CD4-positive, alpha-beta T cell treated with Interleukin-15 for 1 hour (primary cell): ENCODE measurements at places on chromosomes 16 and 17.

GRCh38 chr17:8925808-8926207 lies 39.7 kb downstream of the PIK3R5 start:
- DNase-seq = no peak

- DNase-seq = no peak
These were observed 46.8 kb downstream of the TIMM22 start for GRCh38 chr17:1043601-1044251.

- DNase-seq = no peak
These were observed 3.5 kb upstream of the ARHGAP27 start for GRCh38 chr17:45436161-45436560.

DNA sequence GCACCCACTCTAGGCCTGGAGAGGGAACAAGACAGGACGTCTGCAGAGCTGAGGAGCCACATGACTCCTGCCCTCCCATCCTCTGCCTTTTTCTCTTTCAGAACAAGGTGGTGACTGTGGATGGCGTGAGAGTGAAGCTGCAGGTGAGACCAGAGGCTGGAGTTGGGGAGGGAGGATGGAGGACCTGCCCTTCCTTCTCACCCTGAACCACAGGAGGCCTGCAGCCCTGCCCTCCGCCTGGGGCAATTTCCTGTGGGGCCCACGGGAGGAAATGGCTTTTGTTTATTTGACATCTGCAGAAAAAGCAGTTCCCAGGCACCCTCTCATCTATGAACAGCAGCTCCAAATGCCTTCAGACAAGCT lies 5.1 kb downstream of the RAB37 start:
- DNase-seq = peak; percentile 55

- DNase-seq = no peak
These were observed 179.1 kb downstream of the ABCC12 start for GRCh38 chr16:47976636-47977210.

DNA sequence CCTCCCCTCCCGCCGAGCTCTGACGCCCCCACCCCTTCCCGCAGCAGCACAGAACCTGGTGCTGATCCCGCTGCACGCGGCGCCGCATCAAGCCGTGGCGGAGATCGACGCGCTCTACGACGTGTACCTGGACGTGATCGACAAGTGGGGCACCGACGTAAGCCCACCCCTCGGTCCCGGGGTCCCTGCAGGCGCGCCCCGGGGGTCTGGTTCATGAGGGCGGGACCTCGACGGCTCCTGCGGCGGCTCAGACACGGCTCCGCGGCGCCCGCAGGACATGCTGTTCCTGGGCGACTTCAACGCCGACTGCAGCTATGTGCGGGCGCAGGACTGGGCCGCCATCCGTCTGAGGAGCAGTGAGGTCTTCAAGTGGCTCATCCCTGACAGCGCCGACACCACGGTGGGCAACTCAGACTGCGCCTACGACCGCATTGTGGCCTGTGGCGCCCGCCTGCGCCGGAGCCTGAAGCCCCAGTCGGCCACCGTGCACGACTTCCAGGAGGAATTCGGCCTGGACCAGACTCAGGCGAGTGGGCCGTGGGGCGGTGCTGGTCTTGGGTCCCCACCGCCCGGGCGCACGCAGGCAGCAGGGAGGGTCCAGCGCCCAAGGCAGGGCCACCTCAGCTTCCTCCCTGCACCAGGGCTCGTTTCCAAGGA lies 1.4 kb downstream of the DNASE1L2 start:
- no peak for DNase-seq

GRCh38 chr16:74249254-74249653 lies 47.4 kb upstream of the PSMD7 start:
- no peak for DNase-seq

DNA sequence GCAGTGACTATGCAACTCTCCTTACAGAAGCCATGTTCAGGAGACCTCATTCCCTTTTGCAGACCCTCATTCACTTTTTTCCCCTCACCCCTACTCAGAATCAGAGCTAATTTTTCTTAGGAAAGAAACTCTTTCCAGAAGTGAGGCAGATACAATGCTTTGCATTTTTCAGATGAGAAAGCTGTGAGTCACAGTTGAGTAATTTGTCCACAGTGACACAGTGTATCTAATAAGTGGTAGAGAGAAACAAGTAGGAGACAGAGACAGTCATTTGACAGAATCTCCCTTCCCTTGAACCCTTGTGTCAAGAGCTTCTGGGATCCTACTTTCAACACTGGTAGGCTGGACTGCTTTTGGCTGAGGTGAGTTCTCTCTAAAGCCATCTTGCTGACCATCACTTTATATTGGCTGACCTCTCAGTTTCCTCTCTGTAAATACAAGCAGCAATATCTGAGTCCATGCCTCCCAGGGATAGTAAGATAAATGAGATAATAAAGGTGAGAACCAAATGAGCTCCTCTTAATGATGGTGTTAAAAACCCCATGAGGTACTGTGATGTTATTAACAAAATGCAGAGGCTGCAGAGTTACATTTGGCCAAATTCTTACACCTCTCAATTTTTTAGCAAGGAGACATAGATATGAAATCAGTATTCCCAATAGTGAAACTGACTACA lies 130.8 kb downstream of the CA10 start:
- DNase-seq = no peak

- no peak for DNase-seq
These were observed 195.0 kb downstream of the ENGASE start for GRCh38 chr17:79269620-79270019.

DNA sequence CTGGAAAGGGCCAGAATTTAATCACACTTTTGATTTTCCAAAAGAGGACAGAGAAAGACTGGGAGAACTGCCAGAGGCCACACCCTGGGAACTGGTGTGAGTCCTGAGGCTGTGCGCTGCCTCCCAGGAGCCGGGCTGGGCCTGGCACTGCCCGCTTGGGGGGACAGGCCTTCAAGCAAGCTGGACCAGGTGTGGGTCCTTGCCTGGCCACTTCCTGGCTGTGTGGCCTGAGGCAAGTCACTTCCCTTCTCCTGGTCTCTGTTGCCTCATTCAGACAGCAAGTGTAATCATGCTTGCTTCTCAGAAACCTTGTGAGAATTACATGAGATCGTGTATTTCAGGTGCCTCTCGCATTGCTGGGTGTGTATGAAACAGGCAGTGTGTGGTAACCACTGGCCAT lies 143.0 kb downstream of the SNX29 start:
- DNase-seq = no peak

GRCh38 chr16:82319038-82319437 lies 149.0 kb upstream of the MPHOSPH6 start:
- DNase-seq = no peak

DNA sequence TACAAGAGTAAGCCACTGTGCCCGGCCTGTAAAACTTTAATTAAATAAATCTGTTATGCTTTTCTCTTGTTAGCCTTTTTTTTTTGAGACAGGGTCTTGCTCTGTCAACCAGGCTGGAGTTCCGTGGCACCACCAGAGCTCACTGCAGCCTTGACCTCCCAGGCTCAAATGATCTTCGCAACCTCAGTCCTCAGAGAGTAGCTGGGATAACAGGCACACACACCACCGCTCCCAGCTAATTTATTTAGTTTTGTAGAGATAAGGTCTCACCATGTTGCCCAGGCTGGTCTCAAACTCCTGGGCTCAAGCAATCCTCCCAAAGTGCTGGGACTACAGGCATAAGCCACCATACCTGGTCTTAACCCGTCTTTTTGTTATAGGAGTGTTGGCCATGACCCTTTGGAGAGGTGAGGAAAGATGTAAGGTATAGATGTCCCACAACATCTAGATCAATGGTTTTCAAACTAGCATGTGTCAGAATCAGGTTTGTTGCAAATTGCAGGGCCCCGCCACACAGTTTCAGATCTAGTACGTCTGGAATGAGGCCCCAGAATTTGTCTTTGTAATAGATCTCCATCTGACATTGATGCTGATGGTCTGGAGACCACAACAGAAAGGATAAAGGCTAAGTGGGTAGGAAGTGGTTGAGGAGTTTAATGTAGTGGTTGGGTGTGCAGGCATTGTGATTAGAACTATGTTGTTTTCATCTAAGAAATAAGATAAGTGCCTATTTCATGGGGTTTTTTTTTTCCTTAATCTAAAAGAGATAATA lies 4.3 kb upstream of the GGA2 start:
- no peak for DNase-seq

GRCh38 chr16:80556481-80556880 lies 15.7 kb downstream of the DYNLRB2 start:
- DNase-seq = no peak

- peak; percentile 55 for DNase-seq
These were observed 126.6 kb downstream of the ANKRD11 start for GRCh38 chr16:89363621-89364393.

- DNase-seq = no peak
These were observed 1.0 kb downstream of the TACO1 start for GRCh38 chr17:63601439-63602371.

- no peak for DNase-seq
These were observed 22.6 kb downstream of the SMPD3 start for GRCh38 chr16:68425498-68426346.

DNA sequence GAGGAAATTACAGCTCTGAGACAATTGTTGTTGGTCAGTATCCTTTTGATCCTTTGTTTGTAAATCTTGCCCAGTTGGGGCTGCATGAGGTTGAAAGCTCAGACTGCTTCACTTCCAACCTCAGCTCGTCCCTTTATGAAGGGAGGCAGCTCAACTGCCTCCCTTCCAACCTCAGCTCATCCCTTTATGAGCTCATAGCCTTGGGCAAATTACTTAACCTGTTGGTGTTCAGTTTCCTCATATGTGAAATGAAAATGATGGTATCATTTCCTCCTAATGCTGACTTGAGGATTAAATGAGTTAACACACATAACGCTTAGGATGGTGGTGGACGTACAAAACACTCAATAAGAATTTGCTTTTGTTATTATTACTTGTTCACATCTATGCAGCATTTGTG lies 265.1 kb downstream of the CDH13 start:
- DNase-seq = no peak

DNA sequence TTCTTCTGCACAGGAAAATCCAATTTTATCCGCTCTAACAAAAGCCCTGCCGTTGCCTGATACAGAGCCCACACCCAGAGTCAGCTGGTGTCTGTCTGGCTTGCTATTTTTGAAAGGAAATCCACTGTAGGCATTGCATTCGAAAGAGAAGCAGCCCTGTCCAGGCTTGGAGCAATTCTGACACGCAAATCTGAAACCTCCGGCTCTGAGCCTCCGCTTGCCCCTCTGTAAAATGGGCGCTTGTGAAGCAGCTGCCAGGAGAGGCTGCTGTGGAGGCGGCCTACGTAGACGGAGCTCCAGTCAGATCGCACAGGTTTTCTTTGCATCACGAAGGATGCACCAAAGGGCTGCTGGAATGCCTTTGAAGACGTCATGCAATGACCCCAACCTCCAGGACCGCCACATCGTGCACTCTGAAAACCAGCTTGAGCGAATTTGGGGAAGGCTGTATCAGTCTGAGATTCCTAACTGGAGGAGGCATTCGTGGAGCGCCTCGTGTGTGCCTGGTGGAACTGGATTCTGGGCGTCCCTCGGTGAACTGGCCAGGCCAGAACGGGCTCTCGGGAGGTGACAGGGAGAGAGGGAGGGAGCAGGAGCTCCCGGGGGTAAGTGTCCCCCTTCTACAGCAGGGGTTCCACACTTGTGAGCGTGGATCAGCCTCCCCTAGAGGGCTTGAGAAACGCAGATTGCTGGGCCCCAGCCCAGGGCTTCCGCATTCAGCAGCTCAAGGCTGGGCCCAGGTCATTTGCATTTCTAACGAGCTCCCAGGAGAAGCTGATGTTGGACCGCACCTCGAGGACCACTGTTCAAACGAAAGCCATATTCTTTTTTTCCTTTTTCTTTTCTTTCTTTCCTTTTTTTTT lies 215.5 kb downstream of the MRTFB start:
- DNase-seq = peak; percentile 30

DNA sequence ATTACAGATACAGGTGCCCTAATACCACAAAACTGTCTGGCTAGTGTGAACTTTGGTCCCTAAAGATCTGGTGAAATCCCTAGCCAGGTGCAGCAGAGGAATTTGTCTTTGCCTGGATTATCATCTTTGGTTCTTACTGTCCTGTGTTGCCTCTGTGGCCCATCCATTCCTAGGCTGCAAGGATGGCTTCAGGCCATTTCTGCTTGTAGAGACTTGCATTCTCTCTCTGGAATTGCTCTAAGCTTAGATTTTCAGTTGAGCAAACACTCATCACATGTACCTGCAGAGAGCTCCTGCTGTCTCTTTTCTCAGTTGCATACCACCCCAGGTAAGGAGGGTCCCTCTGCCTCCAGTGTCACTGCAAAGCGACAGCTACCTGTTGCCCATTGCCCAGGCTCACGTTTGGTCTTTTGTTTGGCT lies 114.9 kb downstream of the PRKCA start:
- no peak for DNase-seq

- DNase-seq = no peak
These were observed 657.8 kb downstream of the MAF start for GRCh38 chr16:78942625-78943245.

- DNase-seq = no peak
These were observed 203.6 kb downstream of the KATNIP start for GRCh38 chr16:27753563-27753962.

- no peak for DNase-seq
These were observed 84.8 kb downstream of the MAP2K6 start for GRCh38 chr17:69499318-69499717.

- no peak for DNase-seq
These were observed 193.7 kb downstream of the SHISA9 start for GRCh38 chr16:13095061-13095460.

- no peak for DNase-seq
These were observed 834.4 kb downstream of the KCNJ2 start for GRCh38 chr17:71003736-71004135.

- no peak for DNase-seq
These were observed 156.2 kb upstream of the TNRC6C start for GRCh38 chr17:77802333-77802615.

DNA sequence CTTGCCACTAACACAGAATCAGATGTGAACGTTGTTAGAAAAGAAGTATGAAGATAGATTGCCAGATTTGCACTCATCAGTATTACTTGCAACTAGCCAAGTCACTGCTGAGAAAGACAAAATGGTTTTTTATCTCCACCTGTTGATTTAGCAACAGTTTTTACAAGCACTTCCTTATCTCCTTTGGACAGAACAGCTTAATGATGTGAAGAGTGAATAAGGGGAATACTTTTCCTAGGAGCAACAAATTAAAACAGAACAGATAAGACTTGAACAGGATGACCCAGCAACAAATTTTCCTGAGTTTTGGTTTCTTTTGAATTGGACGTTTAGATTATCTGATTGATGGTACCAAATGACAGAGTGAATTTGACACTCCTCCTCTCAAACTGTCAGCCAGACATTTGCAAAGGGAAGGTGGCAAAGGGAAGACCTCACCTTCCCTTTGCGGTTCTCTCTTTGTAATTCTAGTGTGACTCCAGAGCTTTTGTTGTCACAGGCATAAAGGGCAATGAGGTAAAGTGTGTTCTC lies 130.6 kb downstream of the NLK start:
- no peak for DNase-seq

DNA sequence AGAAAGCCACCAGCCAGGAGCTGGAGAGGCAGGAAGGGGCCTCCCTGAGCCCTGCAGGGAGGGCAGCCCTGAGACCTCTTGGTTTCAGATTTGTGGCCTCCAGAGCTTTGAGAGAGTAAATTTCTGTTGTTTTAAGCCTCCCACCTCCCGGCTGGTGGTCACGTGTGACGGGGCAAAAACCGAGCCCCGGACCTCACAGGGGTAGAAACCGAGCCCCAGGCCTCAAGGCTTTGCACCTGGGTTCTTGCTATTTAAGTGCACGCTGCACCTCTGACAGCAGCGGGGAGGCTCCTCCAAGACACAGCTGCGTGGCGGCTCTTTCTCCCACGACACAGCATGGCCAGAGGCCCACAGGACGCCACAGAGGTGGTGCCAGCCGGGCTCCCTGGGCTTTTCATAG lies 17.4 kb upstream of the ZC3H18 start:
- DNase-seq = no peak
